GM13977 (cell line): ENCODE measurements at places on chromosomes 6 and 20.

DNA sequence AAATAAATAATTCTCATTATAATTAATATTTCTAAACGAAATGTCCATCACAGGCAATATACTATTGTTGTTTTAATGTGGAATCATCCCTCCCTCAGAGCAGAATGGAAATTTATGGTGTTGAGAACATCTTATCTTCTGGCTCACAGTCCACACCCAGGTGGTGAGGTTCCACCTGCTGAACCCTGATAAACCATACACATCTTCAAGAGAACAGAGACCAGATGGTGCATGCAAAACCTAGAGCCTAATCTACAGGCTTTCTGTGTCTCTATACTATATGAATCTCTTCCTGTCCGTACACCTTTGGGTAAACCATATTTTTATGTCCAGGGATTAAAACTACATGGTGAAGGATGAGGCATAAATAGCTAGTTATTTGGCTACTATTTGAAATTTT is 52.3 kb upstream of the UFL1 start:
- DNase-seq: no peak

GRCh38 chr6:33684428-33684896 is 27.0 kb downstream of the UQCC2 start:
- DNase-seq: no peak

DNA sequence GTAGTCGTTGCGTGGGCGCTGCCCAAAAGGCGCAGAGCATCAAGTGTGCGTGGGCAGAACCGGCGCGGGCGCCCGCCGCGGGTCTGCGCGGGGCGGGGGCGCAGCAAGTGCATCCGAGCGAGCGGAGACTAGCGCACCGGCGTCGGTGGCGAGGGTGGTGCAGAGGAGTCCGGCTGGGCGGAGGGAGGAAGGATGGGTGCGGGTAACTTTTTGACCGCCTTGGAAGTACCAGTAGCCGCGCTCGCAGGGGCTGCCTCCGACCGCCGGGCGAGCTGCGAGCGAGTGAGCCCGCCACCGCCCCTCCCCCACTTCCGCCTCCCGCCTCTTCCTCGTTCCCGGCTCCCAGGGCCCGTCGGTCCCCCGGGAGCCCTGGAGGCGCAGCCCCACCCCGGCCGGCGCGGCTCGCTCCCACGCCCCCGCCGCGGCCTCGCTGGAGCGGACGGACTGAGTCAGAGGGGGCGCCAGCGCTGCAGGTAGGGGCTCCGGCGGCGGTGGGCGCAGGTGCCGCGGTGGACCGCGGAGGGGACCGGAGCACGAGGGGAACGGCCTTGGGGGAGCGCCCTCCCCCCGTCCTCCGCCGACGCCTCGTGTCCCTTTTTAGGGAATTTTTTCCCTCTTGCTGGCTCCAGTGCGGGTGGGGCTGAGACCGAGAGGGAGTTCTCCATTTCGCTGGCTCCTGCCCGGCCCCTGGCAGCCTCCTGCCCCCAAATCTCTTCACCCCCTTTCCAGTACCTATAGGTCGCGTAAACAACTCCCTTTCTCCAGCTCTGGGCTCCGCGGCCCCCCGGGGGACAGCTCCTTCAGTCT is 1.6 kb upstream of the DBNDD2 start:
- peak; percentile 62 for DNase-seq

GRCh38 chr6:29021434-29021833 is 16.3 kb upstream of the ZNF311 start:
- DNase-seq: no peak

GRCh38 chr20:2867081-2867864 is 6.0 kb upstream of the PTPRA start:
- no peak for DNase-seq

GRCh38 chr6:36301781-36302180 is 31.9 kb downstream of the PNPLA1 start:
- DNase-seq: no peak

DNA sequence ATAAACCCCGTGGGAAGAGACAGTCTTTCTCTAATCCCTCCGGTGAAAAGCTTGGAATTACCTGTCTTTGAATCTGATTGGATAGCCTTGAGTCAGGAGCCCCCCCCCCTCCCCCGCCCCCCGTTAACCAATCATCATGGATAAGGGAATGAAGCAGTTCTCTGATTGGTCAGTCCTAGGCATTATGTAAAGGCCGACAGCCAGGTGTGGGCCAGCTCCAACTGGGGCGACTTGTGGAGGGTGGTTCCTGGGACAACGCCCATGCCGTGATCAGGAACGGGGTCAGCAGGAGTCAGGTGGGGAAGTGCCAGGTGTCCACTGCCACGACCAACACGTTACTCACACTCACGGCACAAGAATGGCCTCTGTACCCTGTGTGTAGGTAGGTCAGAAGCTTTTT is 406.8 kb upstream of the SULF2 start:
- DNase-seq: no peak

DNA sequence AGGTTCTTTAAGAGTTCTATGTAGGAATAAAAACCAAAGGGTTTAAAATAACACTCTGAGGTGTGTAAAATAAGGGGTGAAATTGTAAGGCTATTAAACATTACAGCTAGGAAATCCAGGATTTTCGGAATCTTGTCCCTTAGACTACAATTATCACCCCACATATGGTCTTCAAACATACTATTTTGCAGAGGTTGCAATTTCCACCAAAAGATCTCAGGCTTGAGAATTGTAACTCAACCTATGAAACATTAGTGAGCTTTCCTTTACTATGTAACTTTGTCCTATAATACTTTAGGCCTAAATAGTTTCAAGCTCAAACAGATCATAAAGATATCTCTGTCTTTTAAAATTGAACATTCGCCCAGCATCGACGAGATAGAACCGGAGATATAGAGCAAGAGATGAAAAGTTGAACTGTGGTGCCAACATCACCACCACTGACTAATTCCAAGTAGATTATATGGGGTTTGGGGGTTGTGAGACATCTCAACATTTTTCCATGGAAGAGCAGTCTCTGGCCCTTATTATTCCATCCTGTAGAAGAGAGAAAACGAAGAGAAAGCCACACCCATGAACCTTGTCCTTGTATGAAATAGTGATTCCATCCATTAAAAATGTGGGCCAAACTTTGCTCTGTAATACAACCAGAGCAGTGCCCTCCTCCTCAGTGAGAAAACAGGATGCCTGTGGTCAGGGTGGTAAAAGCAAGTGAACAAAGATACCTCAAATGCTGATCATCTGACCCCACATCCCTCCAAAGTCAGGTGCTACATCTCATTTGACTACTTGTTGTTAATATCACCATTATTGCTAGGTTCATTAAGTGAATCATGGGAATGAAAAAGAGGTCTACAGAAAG is 284.5 kb upstream of the GJE1 start:
- DNase-seq: no peak

- no peak for DNase-seq
Measured at GRCh38 chr6:78482801-78483552, 384.4 kb upstream of the IRAK1BP1 start.

GRCh38 chr20:19621072-19621471 is 137.0 kb upstream of the RIN2 start:
- no peak for DNase-seq

DNA sequence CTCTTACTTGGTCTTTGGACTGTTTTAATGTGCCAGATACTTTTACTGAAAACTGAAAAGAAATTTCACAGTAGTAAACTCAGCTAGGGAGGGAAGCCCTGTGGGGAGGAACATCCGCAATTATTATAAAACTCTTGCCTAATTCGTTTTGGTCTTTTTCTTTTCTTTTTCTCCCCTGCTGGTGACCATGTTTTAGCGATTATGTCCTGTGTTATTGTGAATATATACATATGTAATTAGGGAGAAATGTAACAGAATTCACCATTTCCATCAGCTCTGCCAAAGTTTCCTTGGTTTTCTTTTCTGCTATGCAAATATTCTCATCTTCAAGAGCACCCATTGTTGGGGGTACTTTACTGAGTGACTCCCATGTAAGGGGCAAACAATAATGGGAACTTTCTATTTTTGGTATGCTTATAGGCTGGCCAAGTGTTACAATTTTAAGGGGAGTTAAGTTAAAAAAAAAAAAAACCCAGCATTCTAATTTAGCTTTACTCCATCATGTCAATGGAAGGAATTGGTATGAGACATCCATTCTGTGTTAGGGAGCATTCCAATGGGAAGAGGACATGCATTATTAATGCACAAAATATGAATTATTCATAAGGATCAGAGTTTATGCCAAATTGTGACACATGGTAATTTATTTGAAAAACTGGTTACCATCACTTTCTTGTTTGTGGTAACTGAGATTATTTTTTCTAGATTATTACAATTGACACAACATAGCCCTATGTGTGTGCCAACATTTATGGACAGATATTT is 2.0 kb downstream of the DOK5 start:
- DNase-seq: no peak

GRCh38 chr6:119308991-119309657 is 40.4 kb downstream of the MAN1A1 start:
- DNase-seq: no peak

DNA sequence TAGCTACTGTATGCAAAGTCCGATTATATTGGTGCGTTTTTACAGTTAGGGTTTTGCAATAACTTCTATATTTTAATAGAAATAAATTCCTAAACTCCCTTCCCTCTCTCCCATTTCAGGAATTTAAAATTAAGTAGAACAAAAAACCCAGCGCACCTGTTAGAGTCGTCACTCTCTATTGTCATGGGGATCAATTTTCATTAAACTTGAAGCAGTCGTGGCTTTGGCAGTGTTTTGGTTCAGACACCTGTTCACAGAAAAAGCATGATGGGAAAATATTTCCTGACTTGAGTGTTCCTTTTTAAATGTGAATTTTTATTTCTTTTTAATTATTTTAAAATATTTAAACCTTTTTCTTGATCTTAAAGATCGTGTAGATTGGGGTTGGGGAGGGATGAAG is 13.7 kb upstream of the PLCG1 start:
- no peak for DNase-seq

- no peak for DNase-seq
Measured at GRCh38 chr20:24503352-24503931, 34.0 kb downstream of the SYNDIG1 start.

DNA sequence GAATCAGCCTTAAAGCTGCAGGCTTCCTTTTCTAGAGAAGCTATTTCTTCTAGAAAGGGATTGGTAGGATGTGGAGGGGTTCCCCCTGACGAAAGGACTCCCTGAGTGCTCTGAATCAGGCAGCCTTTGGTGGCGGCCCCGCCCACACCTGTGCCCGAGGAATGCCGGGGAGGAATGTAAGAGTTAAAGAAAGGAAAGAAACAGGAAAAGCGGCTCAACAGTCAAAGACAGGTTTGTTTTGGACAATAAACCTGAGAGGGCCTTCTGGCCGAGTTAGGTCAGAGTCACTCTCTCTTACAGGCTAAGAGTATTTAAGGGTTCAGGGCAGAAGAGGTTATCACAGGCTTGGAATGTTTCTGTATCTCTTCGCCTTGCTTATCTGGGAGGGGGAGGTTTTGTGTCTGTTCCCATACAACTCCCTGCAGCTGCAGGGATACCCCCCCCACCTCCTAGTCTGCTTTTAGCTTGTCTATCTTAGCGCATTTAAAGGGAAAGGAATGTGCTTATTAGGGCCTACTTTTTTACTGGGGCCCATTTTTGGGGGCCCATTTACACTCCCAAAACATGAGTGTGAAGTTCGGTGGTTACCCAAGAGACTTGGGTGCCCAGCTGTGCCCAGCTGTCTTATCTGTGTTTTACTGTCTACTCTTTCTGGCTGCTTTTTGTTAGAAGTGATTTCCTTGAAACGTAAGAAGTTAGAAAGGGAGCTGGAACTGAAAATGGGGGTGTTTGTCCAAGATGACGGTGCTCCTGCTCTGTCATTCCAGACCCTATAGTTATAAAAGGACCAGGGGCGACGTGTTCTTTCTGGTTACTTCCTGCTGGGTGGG is 32.8 kb downstream of the DYNLT1 start:
- DNase-seq: no peak

DNA sequence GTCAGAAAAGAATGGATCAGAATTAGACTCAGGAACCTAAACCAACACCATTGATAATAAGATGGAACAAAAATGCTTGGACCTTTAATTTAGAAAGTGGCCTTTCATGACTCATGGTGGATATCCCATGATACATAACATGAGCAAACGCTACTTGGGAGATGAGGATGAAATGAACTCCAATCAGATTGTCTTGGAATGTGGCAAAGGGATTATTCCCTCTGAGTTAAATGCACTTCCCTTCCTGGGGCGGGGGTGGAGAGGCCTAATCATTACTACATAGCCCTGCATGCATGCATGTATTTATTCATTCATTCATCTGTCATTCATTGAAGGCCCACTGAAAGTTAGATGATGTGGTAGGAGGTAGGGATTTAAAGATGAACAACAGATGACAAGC is 174.0 kb downstream of the AIG1 start:
- DNase-seq: no peak

DNA sequence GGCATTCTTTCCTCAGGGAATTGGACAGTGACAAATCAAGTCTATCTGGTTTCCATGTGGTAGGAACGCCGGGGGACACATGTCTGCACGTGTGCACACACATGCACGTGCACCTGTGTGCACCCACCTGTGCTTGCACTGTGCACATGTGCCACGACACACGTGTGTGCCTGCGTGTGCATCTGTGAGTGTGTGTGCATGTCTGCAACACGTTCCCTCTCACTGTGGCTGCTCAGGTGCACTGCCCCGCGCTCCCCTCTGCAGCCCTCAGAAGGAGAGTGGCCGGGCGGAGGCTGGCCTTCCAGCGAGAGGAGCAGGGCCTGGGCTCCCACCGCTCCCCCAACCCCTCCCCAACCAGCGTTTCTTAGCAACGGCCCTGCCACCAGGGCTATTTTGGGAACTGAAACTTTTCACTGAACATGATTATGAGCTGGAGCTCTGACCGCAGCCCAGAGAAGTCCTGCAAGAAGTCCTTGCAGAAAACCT is 147.8 kb downstream of the PHACTR3 start:
- peak; percentile 77 for DNase-seq

- no peak for DNase-seq
Measured at GRCh38 chr6:37559050-37559449, 59.4 kb upstream of the CCDC167 start.

DNA sequence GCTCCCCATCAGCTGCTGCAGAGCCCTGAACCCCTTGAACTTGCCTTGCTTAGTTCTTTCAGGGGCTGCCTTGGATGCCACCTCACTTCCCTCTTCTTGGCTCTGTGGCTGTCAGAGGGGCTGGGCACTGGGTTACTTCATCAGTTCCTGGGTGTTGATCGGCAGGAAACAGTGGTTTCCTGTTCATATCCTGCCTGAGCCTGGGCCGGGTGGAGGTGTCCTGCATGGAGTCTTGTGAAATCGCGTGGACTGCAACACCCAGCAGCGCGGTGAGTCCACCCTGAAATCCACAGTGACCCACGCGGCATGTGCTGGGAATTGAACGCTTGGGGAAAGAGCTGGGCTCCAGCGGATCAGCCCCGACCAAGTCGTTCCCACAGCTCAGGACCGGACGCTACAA is 97.5 kb downstream of the CDH26 start:
- no peak for DNase-seq

- no peak for DNase-seq
Measured at GRCh38 chr6:35777356-35778102, 1.1 kb downstream of the CLPSL2 start.

- peak; percentile 53 for DNase-seq
Measured at GRCh38 chr20:46752728-46753127, 43.3 kb downstream of the SLC2A10 start.

- no peak for DNase-seq
Measured at GRCh38 chr6:167805349-167806060, 21.2 kb upstream of the AFDN start.
